Caudate nucleus (tissue), 63 donors: ENCODE measurements at places on chromosomes 4 and X.
A peak's percentile ranks its signal among the peaks of the same experiment; 100 is the strongest.

- no peak for DNase-seq
Measured at GRCh38 chr4:76872556-76872955, 25.4 kb downstream of the SOWAHB start.

GRCh38 chrX:139126493-139126892 is 404.0 kb upstream of the F9 start:
- no peak for DNase-seq

DNA sequence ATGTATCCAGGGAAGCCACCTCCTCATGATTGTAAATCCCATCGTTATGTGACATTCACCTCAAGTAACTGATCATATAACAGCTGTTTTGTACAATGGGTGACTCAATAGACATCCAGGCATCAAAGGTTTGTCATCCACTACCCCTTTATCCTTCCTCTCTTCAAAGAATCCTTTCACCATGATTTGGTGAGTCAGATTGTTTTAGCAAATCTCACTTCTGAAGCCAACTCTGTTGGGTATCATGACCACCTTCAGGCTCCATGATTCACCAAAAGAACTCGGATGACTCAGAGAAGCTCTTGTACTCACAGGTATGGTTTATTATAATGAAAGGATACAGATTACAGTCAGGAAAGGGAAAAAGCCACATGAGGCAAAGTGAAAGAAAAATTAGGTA is 132.1 kb downstream of the PWWP3B start:
- no peak for DNase-seq

GRCh38 chr4:20420916-20421602 is 169.4 kb downstream of the SLIT2 start:
- no peak for DNase-seq

DNA sequence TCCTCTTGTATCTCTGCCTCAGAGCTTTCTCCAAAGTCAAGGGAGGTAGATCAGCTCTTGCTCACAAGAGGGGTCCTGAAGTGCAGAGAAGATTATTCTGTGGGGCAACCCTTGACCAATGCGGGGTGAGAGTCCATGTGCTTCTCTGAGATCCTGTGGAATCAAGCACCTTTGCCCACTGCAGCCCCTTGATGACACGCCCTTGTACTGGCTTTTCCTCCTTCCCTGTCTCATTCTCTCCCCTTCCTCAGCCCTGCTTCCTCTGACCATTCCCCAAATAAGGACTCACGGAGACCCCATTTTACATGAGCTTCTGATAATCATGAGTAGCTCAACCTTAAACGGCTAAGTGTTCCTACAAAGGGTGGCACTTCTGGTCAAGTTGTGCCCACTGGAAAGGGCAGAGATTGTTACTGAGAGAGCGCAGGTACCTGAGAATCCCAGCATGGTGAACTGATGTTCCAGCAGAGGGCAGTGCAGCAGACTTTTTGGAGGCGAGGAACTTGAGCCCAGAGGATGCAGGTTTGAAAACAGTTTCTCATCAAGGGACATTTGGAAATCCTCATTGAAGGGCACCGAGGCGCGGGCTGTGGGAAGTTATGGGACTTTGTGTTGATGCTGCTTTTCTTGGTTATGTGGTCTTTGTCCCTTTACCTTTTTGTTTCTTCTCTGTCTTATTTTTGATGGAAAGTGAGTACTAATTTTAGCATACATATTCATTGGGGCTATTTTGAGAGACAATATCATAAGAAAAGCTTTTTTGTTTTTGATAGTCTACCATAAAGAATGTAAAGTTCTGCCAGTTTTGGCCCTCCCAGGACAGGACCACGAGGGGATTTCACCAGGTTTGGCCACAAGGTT is 201.3 kb downstream of the RBM46 start:
- no peak for DNase-seq

DNA sequence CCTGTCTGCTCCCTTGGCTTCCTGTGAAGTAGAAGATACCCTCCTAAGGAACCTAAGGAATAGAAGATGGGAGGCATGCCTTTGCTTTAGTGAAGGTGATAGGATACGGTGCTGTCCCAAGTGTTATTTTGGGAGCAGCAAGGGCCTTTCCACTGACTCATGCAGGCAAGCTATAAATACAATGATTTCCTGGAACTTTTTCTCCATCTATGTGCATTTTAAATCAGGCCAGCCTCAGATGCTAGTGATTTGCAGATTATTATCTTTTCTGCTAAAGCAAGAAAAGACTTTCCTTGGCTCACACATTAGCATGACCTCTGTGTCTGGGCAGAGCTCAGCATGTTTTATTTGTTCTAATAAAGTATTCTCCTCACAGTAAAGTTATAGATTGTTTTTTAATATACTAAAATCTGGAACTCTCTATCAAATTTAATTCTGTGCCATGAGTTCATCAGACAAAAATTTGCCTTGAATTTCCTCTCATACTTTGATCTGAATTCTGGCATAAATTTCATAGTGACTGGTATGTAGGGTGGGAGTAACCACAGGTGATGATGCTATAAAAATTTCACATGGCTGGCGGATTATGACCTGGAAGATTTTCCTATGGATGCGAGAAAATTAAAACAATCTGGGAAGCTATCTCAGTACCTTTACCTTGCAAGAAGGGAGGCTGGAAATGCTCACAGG is 131.7 kb downstream of the REPS2 start:
- no peak for DNase-seq

GRCh38 chr4:151087467-151087866 is 12.0 kb upstream of the RPS3A start:
- no peak for DNase-seq

DNA sequence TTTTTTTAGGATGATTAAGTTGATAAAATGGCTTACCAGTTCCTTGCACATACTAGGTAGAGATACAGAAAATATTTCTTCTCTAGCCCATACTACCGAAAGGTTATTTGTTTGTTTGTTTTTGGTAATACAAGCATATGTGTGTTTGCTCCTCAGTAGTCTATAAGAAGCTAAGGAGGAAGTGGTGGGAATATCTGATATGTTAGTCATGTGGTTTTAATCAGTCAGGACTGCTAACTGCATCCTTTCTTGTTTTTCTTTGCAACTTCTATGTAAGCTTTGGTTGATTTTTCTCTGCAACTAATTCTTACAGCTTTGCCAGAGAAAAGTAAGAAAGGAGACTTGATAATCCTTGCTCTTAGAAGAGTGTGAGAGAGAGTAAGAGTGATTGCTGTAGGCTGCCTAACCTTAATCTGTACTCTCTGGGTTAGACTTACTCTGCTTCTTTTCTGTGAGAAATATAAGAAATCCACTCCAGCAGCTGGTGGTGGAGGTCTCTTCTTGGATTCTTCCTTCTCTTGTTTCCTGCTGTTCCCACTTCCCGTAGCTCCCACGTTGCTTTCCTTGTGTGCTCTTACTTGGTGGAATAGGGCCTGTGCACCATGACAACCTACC is 28.3 kb downstream of the SEPTIN11 start:
- DNase-seq: no peak

DNA sequence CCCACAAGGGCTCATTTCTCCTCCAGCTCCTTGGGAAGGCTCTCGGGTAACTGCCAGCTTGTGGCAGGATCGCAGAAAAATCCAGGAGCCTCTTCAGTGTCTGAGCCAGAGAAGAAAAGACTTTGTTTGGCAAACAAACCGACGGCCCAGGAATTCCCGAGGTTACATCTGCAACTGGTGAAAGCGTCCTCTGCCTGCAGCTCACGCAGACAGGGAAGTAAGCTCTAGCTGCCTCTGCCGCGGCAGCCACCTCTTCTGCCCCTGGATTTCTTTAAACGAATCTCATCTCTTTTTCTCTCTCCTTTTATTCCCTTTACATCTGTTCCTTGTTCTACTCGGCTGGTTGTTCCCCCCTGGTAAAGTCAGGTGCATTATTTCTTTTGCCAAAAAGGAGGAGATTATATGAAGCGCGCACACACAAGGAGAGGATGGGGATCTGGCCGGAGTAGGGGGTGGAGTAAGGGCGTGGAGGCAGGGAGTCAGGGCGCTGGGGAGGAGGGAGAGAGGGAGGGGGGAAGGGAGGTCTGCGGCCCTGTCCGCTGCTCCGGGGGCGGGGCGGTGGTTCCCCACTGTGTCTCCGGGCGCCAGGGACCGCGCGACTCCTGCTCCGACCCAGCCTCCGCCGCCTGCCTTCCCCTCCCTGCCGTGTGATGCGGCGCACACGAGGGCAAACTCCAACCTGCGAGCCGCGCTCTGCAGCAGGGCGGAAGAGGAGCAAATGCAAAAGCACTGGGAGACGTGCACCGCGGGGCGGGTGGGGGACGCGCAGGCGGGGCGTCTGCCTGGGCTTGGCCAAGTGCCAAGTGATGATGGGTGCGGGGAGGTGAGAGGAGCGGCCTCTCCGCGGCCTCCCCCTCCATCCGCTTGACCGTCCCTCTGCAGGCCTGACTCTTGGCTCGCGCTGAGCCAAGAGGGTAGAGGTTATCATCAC is at the start of gene DCHS2:
Gene DCHS2 (minus strand): TSS at position 459 of the 931 bp plus-strand sequence. CDS start 444 bp downstream, at position 15.
- no peak for DNase-seq

DNA sequence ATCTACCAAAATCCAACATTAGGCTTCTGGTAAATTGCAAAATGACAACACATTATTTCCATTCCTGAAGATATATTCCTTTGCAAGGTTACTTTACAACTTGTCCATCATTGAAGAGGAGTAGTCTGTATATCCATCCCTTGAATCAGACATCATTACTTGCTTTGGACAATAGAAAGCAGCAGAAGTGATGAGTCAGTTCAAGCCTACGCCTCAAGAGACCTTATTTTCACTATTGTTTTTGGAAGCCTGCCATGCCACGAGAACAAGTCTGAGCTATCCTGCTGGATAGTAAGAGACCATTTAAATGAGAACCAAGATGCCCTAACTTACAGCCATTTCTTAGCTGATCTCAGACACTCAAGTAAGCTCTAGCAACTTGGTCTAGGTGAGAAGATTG is 246.0 kb upstream of the HHIP start:
- DNase-seq: no peak

GRCh38 chrX:109264878-109265277 is 217.0 kb downstream of the GUCY2F start:
- DNase-seq: no peak

GRCh38 chrX:82775426-82775825 is 732.7 kb upstream of the POU3F4 start:
- no peak for DNase-seq

DNA sequence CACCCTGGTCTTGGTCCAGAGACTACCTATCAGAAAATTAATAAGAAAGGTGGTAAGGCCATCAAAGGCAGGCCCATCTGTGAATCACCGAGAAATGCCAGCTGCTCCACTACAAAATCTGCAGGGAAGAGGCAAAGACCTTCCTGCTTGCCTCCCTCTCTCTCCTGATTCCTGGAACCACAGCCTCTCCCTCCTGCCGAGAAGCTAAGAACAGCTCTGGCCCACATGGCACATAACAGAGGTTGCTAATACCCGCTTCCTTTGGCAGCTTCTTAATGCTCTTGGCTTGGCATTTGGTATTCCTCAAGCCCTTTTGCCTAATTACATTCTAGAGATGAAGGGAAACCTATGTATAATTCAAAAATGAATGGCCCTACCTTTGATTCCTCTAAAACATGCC is 32.9 kb downstream of the RAI2 start:
- no peak for DNase-seq

DNA sequence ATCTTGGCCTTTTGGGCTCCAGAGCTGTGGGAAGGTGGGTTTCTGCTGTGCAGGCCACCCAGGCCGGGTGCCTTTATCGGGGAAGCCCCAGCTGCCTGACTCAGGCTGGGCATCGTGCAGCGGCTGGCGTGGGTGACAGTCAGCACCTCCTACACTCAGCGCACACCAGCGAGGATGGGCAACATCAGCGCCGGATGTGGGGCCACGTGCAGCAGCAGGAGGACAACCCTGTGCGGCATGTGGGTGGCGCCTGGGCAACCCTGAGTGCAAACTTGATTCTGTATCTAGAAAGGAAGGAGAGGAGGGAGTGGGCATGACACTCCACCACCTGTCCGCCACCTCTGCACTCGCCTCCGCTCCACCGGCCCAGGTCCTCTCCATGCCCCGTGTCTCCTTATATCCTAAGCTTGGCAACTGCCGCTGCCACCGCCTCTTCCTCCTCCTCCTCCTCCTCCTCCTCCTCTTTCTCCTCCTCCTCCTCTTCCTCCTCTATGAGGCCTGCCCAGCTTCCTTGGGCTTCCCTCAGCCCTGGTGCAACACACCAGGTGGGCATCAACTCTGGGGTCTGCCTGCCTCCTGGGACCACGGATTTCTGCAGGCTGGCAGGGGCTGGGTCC is 107.4 kb upstream of the AFAP1 start:
- DNase-seq: peak; percentile 53

DNA sequence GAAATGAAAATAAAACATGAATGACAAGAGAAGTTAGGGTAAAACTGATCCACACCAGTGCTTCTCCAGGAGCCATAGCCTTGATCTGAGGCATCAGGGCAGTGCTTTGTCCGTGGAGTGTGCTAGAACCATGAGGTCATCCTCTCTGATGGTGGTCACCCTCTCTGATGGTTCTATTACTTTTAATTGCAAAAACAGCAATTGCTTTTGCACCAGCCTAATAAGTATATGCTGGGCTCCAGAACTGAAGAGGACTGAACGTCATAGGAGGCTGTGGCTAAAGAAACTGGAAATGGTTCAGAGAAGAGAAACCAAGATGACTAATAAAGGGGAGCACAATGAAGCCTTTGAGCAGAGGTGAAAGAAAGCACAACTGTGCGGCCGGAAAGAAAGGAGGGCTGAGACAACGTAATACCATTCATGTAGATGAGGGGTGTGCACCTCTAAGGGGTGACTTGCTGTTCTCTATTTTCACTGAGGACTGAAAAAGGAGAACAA is 17.0 kb upstream of the TMEM154 start:
- DNase-seq: no peak

- DNase-seq: no peak
Measured at GRCh38 chr4:107721436-107722100, 1.5 kb upstream of the PAPSS1 start.

DNA sequence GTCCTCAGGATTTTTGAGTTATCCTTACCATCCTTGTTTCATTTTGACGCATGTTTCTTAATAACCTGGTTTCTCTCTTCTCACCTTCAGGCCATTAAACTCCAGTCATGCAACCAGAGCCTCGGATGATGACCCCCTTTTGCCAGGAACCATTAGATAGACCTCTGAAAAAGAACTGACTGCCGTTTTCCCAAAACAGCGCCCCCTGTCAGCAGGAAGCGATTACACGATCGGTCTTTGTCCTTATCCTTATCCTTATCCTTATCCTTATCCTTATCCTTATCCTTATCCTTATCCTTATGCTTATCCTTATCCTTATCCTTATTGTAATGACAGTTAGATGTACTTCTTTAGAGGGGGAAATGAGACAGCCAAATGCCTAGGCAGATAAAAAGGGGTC is 148.4 kb upstream of the ITM2A start:
- DNase-seq: no peak

- no peak for DNase-seq
Measured at GRCh38 chr4:75343333-75343732, 170.9 kb downstream of the RCHY1 start.
